Natural killer cell (primary cell): ENCODE measurements at places on chromosomes 12 and 14.

DNA sequence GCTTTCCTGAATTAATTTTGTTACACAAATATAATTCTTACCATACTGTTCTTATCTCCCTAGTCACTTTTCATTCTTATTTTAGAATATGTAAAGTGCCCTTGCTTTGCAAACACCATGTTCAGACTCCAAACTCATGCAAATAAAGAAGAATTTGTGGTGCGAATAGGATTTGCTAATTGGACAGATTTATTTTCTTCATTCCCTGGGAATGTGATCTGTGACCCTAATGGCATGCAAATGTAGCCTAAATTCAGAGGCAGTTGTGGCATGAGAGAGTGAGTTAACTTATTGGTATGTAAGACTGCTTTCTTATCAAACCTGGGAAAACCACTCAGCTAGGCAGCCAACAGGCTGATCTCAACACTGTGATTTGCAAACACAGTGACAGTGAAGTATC is 10.0 kb downstream of the CAPZA3 start:
- no peak for DNase-seq

DNA sequence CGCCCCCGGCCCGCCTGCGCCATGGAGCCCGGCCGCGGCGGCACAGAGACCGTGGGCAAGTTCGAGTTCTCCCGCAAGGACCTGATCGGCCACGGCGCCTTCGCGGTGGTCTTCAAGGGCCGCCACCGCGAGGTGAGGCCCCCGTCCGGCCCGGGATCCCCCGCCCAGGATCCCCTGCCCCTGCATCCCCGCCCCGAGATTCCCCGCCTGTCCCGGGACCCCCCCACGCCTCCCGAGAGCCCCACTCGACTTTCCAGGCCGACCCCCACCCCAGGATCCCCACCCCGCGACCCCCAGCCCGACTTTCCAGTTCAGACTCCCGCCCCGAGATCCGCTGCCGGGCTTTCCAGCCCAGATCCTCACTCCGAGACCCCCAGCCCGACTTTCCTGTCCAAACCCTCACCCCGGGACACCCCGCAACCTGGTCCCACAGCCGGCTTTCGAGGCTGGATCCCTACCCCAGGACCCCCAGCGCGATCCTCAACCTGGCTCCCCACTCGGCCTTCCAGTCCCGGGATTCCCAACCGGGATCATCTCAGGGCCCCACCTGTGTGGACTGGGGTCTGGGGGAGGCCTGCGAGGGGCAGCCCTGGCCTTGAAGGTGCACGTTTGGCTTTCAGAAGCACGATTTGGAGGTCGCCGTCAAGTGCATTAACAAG is 688 bp downstream of the ULK1 start:
- peak; percentile 31 for DNase-seq

DNA sequence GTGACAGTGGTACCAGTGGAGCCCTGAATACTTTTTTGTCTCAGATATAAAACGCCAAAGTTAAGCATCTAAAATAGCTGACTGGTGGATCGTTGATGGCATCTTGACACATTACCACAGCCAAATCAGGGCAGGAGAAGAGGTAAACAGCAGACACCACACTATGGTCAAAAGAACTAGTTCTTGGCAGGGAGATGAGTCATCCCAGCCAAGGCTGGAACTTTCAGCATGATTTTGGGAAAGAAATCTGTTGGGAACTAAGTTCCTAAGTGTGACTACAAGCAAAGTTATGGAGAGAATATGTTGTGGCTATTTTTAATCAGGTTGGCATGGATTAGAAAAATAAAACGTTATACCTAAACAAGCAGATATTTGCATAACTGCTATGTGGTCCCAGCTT is 36.9 kb downstream of the LGR5 start:
- DNase-seq = no peak

- no peak for DNase-seq
These were observed 6.2 kb upstream of the SLC7A7 start for GRCh38 chr14:22821193-22822015.

DNA sequence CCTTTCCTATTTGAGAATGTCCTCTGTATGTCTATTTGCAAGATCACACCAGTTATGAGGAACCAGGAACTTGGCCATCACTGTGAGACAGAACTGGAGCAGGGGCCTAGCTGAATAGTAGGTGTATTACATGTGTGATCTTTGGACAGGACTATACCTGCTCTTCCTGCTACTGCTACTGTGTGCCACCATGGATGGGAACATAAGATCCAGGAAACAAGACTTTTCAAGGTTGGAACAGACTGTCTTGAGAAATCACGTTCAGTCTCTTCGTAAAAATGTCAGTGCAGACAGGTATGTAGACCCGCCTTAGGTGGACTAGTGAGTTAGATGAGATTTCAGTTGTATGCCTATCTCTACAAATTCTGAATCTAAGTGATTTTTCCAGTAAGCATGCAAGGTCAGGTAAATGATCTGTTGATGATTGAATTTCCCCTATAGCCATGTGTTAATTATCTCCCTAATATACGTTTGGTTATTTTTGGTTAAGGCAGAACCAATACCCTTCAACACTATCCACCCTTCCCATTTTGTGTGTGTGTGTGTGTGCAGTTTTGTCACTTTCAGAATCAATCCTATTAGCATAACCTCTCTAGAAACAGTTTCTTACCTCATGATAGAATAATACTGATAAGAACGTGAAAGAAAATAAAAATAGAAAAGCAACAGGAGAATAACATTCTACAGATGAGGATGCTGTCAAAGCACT is 7.1 kb downstream of the A2M start:
- no peak for DNase-seq

DNA sequence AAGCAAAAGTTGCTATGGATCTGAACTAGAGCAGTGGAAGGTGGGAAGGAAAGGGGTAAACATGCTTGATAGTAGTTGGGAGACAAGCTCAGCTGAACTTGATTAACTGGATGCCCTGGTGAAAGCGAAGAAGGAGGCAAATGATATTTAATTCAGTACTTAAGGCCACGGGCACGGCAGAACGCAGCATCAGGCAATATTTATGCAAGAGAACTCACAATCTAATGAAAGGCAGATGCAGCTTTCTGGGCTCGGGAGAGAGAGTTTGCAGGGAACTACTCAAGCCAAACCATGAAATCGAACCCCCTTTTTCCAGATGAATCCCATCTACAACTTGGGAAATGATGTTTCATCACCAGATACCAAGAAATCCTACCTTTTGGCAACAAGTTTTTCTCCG is 3.5 kb upstream of the CNIH1 start:
- DNase-seq = no peak

GRCh38 chr12:98280152-98280551 is 235.2 kb upstream of the TMPO start:
- DNase-seq = no peak

DNA sequence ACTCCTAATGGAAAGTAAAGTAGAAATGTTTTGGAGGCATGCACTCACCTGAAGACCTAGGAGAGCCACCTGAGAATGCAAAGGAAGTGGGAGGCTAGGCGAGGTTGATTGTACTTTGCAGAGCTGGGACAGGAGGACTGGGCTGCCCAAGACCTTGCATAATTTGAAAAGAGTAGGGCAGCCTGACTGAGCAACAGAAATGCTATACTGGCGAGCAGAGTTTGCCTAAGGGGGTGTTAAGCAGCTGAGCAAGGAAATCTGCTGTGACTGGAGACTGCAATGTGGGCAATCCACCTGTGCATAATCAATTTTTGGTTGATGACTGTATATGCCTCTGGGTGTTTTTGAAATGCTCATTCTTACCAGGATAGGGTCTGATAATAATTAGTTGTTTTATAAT is 834.1 kb downstream of the TRHDE start:
- DNase-seq = no peak

DNA sequence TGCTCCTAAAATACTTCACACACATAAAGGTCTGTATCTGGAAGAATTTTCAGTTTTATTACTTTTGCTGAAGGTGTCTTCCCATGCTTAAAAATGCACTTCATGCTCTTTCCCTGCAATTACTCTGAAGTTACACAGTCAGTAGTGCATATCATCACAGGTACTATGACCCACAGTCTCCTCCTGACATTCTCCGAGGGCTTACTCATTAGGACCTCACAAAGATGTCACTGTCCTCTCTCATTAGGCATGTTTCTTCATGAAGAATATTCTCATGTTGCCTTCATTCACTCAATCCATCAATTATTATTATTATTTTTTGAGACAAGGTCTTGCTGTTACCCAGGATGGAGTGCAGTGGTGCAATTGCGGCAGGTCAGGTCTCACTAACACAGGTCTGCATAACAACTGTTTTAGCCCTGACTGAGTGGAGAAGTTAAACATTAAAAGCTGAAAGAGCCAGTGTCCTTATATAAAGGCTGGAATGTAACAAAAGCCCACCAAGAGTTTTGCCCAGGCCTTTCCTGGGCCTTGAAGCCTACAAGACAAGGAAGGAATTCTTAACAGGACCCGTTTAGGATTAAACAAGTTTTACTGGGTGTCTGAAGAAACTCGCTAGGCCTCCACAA is 119.5 kb upstream of the WSCD2 start:
- DNase-seq = no peak

- no peak for DNase-seq
These were observed 4.2 kb downstream of the PCNX4 start for GRCh38 chr14:60095781-60096450.

- DNase-seq = no peak
These were observed 107.0 kb upstream of the FKBP4 start for GRCh38 chr12:2687726-2688125.
